Pancreas (tissue), 10 donors: ENCODE measurements at places on chromosomes 5 and 9. TPM values are rescaled to one million over a fixed set of nuclear protein-coding genes. Genes with fewer than 3 reads are reported as not detected.

Gene ANGPTL2
- 4.2 TPM for total RNA-seq

Gene SLC45A2
- not detected for total RNA-seq

Gene OTULINL
- 6.3 TPM for total RNA-seq

Gene SPINK7
- total RNA-seq, result not detected

Gene SMIM33
- total RNA-seq, result not detected

Gene PRRX2
- total RNA-seq, result not detected

Gene BHMT
- not detected for total RNA-seq

Gene TTC23L
- total RNA-seq, result 0.58 TPM

Gene SELENOP
- 195 TPM for total RNA-seq

Gene PCDHB12
- total RNA-seq, result 1.5 TPM

DNA sequence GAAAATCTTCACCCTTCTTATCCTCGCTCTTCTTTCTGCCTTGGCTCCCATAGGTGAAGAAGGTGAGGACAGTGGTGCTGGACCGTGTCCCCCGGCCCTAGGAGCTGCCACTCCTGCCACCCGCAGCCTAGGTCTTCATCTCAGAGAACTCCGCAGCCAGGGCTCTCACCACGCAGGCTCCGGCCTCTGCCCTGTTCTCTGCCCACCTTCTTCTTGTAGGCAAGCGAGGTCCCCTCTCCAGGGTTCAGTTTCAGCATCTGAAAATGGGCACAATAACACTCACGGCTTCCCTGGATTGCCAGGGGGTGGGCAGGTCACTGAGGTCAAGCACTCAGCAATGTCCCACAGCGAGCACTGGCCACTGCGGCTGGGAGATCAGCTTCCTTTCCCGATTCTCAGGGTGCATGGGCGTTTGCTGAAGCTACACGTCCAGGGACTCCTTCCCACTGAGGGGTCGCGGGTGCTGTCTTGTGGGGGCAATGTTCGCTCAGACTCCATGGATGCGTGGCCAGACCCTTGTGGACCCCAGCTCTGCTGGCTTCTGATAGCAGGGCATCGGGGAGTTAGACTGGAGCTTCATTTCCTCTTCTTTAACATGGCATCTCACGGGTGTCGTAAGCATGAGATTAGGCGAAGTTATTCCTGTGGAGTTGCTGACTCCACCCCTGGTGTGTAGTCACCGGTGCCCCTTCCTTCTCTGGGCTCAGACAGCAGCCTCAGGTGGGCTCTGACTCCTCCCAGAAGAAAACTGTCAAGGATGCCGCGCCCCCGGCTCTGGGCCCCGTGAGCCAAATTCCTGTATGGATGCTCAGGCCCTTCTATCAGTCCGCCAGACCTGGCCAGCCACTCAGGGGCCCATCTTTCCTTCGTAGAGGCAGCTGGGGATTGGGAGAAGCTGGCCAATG, 145.1 kb upstream of the IRX2 start:
- H3K4me1 ChIP-seq, result no peaks in the 10 kb centered on the region
- DNase-seq, result no peak
- no peaks in the 10 kb centered on the region for H3K27me3 ChIP-seq
- H3K27ac ChIP-seq, result no peak overlapping the region
- H3K36me3 ChIP-seq, result no peaks in the 10 kb centered on the region

DNA sequence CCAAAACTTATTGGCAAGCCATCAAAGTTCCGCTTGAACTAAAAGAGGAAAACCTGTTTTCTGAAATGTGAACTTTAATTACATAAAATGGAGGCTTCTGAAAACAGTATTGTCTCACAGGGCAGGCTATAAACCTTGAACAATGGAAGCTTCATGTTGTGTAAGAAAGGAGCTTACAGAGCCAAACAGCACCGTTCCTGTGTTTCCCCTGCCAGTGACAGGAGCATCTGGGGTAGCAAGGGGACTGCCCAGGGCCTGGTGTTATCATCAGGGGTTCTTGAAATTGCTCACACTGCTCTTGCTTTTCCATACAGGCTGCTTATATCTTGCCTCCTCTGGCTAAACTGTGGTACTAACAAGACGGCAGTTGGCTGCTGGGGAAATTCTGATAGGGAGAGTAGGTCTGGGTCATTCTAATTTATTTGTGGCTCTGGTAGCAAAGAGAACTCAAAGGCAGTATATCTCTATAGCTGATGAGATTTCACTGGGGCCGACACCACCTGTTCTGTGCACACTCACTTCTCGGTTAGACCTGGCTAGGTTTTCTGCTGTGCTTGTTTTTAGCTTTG, 40.4 kb downstream of the BASP1 start:
- H3K4me1 ChIP-seq, result no peaks in the 10 kb centered on the region
- no peaks in the 10 kb centered on the region for H3K36me3 ChIP-seq
- H3K4me3 ChIP-seq, result no peak overlapping the region
- no peak for DNase-seq

GRCh38 chr9:109031241-109031640, 17.9 kb upstream of the CTNNAL1 start:
- DNase-seq, result no peak
- no peaks in the 10 kb centered on the region for H3K27me3 ChIP-seq
- H3K4me1 ChIP-seq, result peaks cover 14% of the 10 kb centered on the region

DNA sequence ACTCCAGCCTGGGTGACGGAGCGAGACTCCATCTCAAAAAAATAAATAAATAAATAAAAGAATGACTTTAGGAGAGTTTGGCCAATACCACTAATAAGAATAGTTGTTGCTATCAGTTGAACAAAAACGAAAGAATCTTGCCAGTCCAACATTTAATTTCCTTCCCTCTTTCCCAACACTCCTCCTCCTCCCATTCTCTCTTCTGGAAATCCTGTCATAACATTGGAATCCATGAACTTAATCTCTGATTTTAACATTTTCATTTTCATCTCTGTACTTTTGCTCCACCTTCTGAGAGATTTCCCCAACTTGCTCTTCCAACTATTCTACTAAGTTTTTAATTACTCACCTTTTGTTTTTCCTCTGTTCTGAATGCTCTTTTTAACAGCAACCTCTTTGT, 42.8 kb upstream of the CDK20 start:
- no peak overlapping the region for H3K4me3 ChIP-seq
- DNase-seq, result no peak
- H3K27ac ChIP-seq, result no peak overlapping the region
- H3K27me3 ChIP-seq, result no peaks in the 10 kb centered on the region
- H3K4me1 ChIP-seq, result no peaks in the 10 kb centered on the region
- H3K36me3 ChIP-seq, result no peaks in the 10 kb centered on the region

- H3K27me3 ChIP-seq, result no peaks in the 10 kb centered on the region
- no peak overlapping the region for H3K4me3 ChIP-seq
- no peaks in the 10 kb centered on the region for H3K4me1 ChIP-seq
These were observed 61.0 kb upstream of the ADAMTS2 start for GRCh38 chr5:179406031-179406961.

DNA sequence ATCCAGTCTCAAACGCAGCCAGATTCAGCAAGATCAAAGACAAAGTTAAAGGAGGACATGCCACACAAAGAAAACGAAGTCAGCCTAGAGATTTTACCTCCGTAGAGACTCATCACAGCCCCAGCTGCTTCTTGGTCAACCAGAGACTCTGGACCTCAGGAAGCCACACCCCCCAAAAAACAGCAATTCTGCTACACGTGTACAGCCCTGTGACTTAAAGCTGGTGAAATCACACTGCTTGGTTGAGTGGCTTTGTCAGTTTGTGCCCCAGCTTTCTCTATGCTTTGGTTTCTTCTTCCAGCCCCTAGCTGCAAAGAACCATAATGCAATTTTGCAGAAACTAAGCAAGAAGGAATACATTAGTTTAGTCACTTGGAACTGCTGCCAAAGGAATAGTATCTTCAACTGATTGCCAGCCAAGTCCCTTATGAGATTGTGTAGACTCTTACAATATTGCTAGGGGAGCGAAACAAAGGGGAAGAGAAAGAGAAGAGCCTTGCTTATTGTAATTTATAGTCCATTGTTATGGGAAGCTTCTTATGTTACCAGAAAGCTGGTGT, 158.8 kb upstream of the ZNF462 start:
- no peaks in the 10 kb centered on the region for H3K27me3 ChIP-seq
- no peaks in the 10 kb centered on the region for H3K4me1 ChIP-seq
- no peak overlapping the region for H3K27ac ChIP-seq
- no peaks in the 10 kb centered on the region for H3K36me3 ChIP-seq
- no peak overlapping the region for H3K4me3 ChIP-seq

GRCh38 chr5:151381899-151382298, 34.5 kb upstream of the SLC36A2 start:
- H3K27ac ChIP-seq, result no peak overlapping the region
- H3K4me3 ChIP-seq, result no peak overlapping the region
- H3K36me3 ChIP-seq, result no peaks in the 10 kb centered on the region
- H3K27me3 ChIP-seq, result no peaks in the 10 kb centered on the region
- H3K4me1 ChIP-seq, result no peaks in the 10 kb centered on the region

DNA sequence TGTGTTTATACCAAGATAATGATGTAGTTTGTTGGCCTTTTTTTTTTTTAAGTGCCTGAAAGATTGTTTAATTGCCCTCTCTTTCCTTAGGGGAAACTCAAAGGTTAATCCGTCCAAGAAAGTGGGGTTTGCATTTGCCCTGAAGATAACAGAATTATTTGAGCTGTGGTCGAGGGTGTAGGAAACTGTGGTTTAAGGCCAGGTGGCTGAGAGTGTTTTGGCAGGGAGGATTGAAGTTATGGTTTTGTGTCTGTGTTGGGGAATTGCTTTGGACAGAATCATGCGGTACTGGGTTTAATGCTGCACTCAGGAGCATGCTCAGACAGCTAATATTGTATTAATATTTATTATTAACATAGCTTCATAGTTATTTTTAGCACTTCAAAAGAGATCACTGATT, 509.8 kb downstream of the EBF1 start:
- no peak overlapping the region for H3K4me3 ChIP-seq
- no peaks in the 10 kb centered on the region for H3K36me3 ChIP-seq
- H3K27ac ChIP-seq, result no peak overlapping the region
- no peak for DNase-seq
- no peaks in the 10 kb centered on the region for H3K4me1 ChIP-seq

GRCh38 chr5:101482931-101483330, 579.8 kb upstream of the ST8SIA4 start:
- H3K27ac ChIP-seq, result no peak overlapping the region
- H3K36me3 ChIP-seq, result no peaks in the 10 kb centered on the region
- H3K4me3 ChIP-seq, result no peak overlapping the region
- no peak for DNase-seq
- no peaks in the 10 kb centered on the region for H3K27me3 ChIP-seq

- no peak for DNase-seq
- H3K27ac ChIP-seq, result peak overlapping the region; percentile 85
These were observed 547 bp downstream of the CLTA start for GRCh38 chr9:36191290-36191645.

DNA sequence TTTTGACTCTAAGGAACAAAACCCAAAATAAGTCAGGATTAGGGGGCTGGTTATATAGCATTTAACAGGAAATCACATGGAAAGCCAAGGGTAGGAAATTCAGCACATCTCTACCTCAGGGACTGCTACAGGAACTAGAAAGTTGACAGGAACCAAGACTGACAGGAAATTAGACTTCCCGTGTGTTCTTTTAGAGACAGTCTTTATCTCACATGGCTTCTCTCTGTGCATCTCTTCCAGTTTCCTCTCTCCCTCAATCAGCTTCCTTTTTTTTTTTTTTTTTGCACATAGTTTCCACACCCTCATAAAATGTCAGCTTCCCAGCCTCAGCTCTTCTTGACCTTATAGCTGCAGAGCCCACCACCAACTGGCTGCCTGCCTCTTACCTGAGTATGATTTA, 4.8 kb downstream of the RECK start:
- no peak overlapping the region for H3K4me3 ChIP-seq
- H3K36me3 ChIP-seq, result no peaks in the 10 kb centered on the region
- H3K27ac ChIP-seq, result no peak overlapping the region
- DNase-seq, result no peak

GRCh38 chr5:6432206-6432605, 16.5 kb upstream of the UBE2QL1 start:
- H3K27ac ChIP-seq, result no peak overlapping the region
- H3K27me3 ChIP-seq, result peaks cover 3% of the 10 kb centered on the region
- H3K4me3 ChIP-seq, result no peak overlapping the region
- H3K36me3 ChIP-seq, result no peaks in the 10 kb centered on the region
- H3K4me1 ChIP-seq, result no peaks in the 10 kb centered on the region
- no peak for DNase-seq

- H3K36me3 ChIP-seq, result no peaks in the 10 kb centered on the region
- no peaks in the 10 kb centered on the region for H3K27me3 ChIP-seq
- H3K4me1 ChIP-seq, result no peaks in the 10 kb centered on the region
- no peak overlapping the region for H3K4me3 ChIP-seq
- DNase-seq, result no peak
These were observed 123.4 kb upstream of the LRRTM2 start for GRCh38 chr5:138998521-138998920.

- no peaks in the 10 kb centered on the region for H3K27me3 ChIP-seq
- H3K4me3 ChIP-seq, result no peak overlapping the region
- H3K27ac ChIP-seq, result no peak overlapping the region
- H3K36me3 ChIP-seq, result peaks cover 66% of the 10 kb centered on the region
These were observed 35.1 kb downstream of the NDST1 start for GRCh38 chr5:150542933-150543445.

- H3K27ac ChIP-seq, result no peak overlapping the region
- no peaks in the 10 kb centered on the region for H3K27me3 ChIP-seq
- H3K4me3 ChIP-seq, result no peak overlapping the region
- no peaks in the 10 kb centered on the region for H3K36me3 ChIP-seq
These were observed 260.9 kb upstream of the TUT7 start for GRCh38 chr9:86614871-86615849.

GRCh38 chr5:81922854-81923279, 49.0 kb upstream of the ATG10 start:
- no peaks in the 10 kb centered on the region for H3K4me1 ChIP-seq
- DNase-seq, result no peak
- H3K4me3 ChIP-seq, result no peak overlapping the region
- no peaks in the 10 kb centered on the region for H3K36me3 ChIP-seq
- H3K27ac ChIP-seq, result no peak overlapping the region
